ENCODE measurements at places on chromosomes 2 and 18.

- no peak for DNase-seq
Observed at GRCh38 chr2:237064203-237065070, 21.3 kb upstream of the COPS8 start.

DNA sequence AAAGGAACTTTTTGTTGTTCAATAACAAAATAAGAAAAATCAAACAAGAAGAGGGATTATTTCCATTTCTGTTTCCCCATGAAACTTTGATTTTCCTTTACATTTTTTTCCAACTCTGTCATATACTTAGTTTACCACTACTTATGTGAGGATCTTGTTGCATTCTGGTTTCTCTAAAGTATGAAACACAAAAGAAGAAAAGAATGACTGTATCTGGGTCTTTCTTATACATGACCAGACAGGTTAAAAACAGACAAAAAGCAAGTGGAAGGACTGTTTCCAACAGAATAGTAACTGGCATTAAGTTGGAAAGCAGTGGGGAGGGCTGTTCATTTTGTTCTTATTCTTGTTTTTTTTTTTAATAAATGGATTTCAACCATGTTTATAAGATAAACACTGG is 1207.8 kb upstream of the FAM98A start:
- no peak for DNase-seq

DNA sequence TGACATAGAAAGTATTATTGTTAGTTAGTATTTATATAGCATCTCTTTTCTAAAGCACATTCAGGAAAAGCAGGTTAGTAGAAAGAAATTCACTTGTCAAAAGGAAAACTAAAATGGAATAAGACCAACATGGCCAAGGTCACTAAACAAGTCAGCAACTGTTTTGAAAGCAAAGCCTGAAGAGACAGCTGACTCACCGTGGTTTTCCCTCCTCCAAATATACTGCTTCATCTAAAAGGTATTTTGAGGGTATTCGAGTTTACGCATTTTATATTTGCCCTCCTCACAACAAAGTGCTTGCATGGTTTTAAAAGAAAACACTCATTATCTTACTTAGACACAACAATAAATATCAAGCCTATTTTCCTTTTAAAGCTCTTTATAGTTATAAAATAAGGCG is 24.0 kb downstream of the ZNF385B start:
- no peak for DNase-seq

DNA sequence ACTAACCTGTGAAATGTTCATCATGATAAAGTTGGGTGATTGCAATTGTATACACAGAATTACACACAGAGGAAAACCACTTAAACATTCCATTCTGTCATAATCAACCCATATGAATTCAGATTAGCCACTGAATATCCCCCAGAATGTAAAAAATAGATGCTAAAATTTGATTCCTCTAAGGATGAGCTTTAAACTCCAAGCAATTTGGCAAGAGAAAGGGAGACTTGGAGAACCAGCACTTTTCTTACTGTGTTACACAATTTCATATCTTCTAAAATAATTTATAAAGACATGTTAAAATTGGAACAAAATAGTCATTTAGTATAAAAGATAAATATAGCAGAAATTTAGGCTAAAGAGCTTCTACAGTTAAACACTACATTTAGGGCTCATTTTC is 146.3 kb upstream of the LMAN1 start:
- DNase-seq, result no peak

- no peak for DNase-seq
Observed at GRCh38 chr2:226308323-226308680, 491.3 kb downstream of the IRS1 start.

GRCh38 chr2:45269149-45269793 is 260.0 kb upstream of the SIX2 start:
- no peak for DNase-seq

- no peak for DNase-seq
Observed at GRCh38 chr2:97996679-97997078, 931 bp upstream of the TMEM131 start.

- peak; percentile 32 for DNase-seq
Observed at GRCh38 chr2:218218268-218219185, 1.5 kb downstream of the ARPC2 start.

- DNase-seq, result no peak
Observed at GRCh38 chr2:206336861-206337260, 62.4 kb downstream of the ZDBF2 start.

GRCh38 chr18:23068570-23069310 is 66.5 kb upstream of the CABLES1 start:
- DNase-seq, result no peak

- DNase-seq, result no peak
Observed at GRCh38 chr2:216871333-216871934, 11.6 kb upstream of the TNP1 start.

- no peak for DNase-seq
Observed at GRCh38 chr2:10168221-10168620, 45.7 kb downstream of the RRM2 start.

GRCh38 chr18:28972333-28972907 is 795.5 kb upstream of the CDH2 start:
- no peak for DNase-seq

- no peak for DNase-seq
Observed at GRCh38 chr2:29544031-29544430, 377.4 kb downstream of the ALK start.

DNA sequence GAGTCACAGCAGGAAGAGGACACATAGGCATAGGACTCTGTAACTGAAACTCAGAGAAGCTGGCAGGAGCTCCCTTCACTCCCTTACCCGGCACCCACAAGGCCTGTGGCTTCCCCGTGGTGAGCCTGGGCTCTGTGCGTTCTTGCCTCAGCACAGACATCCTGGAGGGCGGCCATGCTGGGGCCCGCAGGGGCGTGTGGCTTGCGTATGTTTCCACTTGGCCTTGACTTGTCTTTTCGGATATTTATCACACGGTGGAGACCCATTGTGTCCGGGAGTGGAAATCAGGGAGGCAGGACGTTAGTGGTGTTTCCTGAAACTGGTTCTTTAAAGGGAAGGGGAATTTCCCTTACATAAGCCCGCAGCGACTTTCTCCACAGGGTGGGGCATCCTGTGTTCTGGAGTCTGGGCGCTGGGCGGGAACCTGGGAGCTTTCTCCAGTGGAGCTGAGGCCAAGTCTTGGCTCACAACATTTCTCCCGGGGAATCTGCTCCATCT is 49.9 kb upstream of the EML6 start:
- DNase-seq, result peak; percentile 47

DNA sequence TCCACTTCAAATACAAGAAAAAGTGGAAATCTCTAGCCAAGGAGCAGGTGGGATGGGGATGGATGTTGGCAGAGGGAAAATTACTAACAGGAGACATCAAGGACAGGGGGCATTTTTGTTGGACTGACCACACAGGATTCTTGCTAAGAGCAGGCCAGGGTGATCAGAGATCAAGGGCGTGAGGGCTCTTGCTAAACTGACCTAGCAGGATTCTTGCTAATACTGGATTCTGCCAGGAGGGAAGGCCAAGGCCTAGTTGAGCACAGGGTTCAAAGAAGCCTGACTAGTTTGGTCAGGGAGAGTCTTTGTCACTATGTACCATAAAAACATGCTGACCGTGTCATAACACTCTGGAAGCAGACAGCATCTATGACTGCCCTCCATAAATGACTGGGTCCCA is 442.7 kb downstream of the PID1 start:
- no peak for DNase-seq

- no peak for DNase-seq
Observed at GRCh38 chr2:101560780-101561315, 85.9 kb upstream of the RFX8 start.

All from stimulated activated CD4-positive, alpha-beta T cell treated with anti-CD3 and anti-CD28 coated beads, Interleukin-1b, Interleukin-23, amount 100 ng/mL, for 48 hours (primary cell).